ENCODE measurements at places on chromosomes 7 and 10. TPM values are rescaled to one million over a fixed set of nuclear protein-coding genes. Genes with fewer than 3 reads are reported as not detected.

GRCh38 chr10:3955493-3955892 is 170.5 kb upstream of the KLF6 start:
- no peak for DNase-seq

Gene PDK4
- 294 TPM for total RNA-seq

DNA sequence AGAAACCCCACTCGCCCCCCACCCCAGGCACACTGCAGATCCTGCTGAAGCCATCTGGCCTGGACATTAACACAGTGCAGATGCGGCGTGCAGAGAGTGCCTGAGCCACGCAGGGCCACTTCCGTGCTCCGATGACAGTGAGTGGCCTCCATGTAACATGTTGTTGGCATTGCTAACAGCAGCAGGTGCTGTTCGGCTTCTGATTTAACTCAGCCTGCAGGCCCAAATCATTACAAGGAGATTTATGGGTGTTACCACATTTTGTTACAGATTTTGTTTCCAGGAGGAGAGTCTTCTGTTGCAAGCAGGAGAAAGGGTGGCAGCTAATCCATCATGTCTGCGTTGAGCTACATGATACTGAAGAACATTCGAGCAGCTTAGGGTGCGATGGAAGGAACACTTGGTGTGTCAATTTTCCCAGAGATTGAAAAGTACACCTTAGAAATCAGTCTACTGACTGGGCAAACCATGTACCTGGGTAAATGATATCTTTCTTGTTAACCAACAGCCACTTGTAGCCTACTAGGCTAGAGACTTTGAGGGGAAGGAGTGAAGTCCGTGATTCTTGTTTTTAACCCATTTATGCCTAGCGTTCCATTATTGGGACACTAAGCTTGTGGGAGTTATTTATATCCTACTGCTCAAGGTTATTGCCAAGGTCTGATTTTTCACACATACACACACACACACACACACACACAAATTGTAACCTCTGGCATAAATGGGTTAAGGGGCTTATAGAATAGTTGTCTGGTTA is 90.0 kb downstream of the JCAD start:
- peak; percentile 65 for DNase-seq

DNA sequence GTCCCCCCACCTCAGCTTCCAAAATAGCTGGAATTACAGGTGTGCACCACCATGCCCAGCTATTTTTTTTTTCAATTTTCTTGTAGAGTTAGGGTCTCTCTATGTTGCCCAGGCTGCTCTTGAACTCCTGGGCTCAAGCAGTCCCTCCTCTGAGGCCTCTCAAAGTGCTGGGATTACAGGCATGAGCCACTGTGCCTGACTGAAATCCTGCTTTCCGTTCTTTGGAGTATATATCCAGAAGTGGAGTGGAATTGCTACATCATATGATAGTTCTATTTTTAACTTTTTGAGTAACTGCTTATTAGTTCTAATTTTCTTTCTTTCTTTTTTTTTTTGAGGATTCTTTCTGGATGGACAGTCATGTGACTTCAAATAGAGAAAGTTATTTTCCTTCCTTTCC is 62.9 kb upstream of the ZMIZ2 start:
- DNase-seq, result no peak

- DNase-seq, result no peak
Observed at GRCh38 chr10:16519250-16519907, 2.3 kb downstream of the C1QL3 start.

- DNase-seq, result peak; percentile 15
Observed at GRCh38 chr7:151167197-151167961, at the start of gene GBX1. Gene GBX1, minus strand, starts transcription at chr7:151167694. Its CDS starts 146 bp downstream, at chr7:151167548.

Gene TSPAN12
- total RNA-seq, result 164 TPM

DNA sequence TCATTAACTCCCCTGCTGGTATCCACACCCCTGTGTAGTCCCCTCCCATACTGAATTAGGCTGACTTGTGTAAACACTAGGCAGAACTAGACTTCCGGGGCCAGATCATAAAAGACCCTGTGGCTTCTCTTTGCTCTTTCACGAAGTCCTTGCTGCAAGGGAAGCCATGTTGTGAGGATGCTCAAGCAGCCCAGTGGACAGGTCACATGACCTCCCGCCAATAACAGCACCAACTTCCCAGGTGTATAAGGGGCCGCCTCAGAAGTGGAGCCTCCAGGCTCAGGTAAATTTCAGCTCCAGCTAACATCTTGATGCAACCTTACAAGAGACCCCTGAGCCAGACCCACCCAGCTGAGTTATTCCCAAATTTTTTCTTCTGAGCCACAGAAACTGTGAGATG is 11.3 kb upstream of the FOXK1 start:
- no peak for DNase-seq

GRCh38 chr10:48251525-48252353 is 22.8 kb downstream of the FRMPD2 start:
- DNase-seq, result no peak

Gene MYO3A
- 0.67 TPM for total RNA-seq

- DNase-seq, result no peak
Observed at GRCh38 chr10:85446827-85447226, 919.8 kb downstream of the GRID1 start.

DNA sequence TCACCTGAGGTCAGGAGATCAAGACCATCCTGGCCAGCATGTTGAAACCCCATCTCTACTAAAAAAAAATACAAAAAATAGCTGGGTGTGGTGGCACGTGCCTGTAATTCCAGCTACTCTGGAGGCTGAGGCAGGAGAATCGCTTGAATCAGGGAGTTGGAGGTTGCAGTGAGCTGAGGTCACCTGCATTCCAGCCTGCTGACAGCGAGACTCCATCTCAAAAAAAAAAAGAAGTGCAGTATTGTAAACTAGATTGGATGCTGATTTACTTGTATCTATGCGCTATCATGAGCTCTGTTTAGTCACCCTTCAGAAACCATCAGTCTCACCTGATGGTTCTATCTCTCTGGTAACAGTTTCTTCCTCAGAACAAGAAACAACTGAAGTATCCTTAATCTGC is 13.8 kb downstream of the ZSCAN21 start:
- no peak for DNase-seq

Gene PTTG1IP2
- not detected for total RNA-seq

DNA sequence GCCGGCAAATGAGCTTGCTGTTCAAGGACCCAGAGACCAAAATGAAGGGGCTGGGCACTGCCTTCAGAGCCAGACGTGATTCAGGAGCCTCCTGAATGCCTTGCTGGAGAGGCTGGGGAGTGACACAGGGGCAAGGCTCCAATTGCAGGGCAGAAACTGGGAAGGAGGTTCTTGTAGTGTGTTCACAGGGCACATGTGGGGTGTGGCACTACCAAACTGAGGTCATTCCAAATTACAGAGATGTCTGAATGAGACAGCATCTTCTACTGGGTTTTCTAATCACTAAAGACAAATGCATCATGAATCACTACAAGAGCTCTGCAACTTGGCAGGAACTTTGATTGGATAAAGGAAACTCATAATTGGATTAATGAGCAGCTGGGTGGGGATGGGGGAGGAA is 17.8 kb downstream of the CRTAC1 start:
- DNase-seq, result no peak

- no peak for DNase-seq
Observed at GRCh38 chr10:110118891-110119621, 88.3 kb upstream of the MXI1 start.

- peak; percentile 25 for DNase-seq
Observed at GRCh38 chr10:80260295-80261243, 28.9 kb downstream of the MAT1A start.

Data from adrenal gland (tissue), 19 donors.